ENCODE measurements at places on chromosomes 2 and 18. TPM values are rescaled to one million over a fixed set of nuclear protein-coding genes. Genes with fewer than 3 reads are reported as not detected.

Gene LOXL3
- total RNA-seq: 0.22 TPM

Gene SETBP1
- total RNA-seq: 1.6 TPM

Gene IL1F10
- total RNA-seq: not detected

Gene SPP2
- not detected for total RNA-seq

Gene CCBE1
- total RNA-seq: not detected

Gene G6PC2
- total RNA-seq: not detected

Gene DSG1
- not detected for total RNA-seq

Gene DUSP28
- total RNA-seq: 24.0 TPM

Gene DPYSL5
- total RNA-seq: not detected

Gene SLC38A11
- 0.42 TPM for total RNA-seq

Gene OBSL1
- total RNA-seq: 0.96 TPM

Gene CCDC74B
- not detected for total RNA-seq

Gene IL36B
- not detected for total RNA-seq

Gene MTIF2
- total RNA-seq: 41.3 TPM

Gene GULP1
- not detected for total RNA-seq

Gene C2orf81
- 9.8 TPM for total RNA-seq

Gene XDH
- total RNA-seq: not detected

Gene IL36RN
- not detected for total RNA-seq

Gene TAF1B
- 15.9 TPM for total RNA-seq

Gene C2orf72
- not detected for total RNA-seq

Gene CIDEA
- total RNA-seq: not detected

Gene TPO
- total RNA-seq: not detected

Gene GPBAR1
- total RNA-seq: 1.4 TPM

Gene SULT1C4
- not detected for total RNA-seq

Gene ZSWIM2
- not detected for total RNA-seq

Gene TDRD15
- total RNA-seq: not detected

Gene CTNNA2
- not detected for total RNA-seq

Gene REG1A
- total RNA-seq: not detected

Gene TSHZ1
- 33.6 TPM for total RNA-seq
